Left renal cortex interstitium (tissue), 4 donors: ENCODE measurements at places on chromosomes 2 and 18.

- no peak for DNase-seq
These were observed 207.2 kb upstream of the TCF4 start for GRCh38 chr18:55795101-55795669.

DNA sequence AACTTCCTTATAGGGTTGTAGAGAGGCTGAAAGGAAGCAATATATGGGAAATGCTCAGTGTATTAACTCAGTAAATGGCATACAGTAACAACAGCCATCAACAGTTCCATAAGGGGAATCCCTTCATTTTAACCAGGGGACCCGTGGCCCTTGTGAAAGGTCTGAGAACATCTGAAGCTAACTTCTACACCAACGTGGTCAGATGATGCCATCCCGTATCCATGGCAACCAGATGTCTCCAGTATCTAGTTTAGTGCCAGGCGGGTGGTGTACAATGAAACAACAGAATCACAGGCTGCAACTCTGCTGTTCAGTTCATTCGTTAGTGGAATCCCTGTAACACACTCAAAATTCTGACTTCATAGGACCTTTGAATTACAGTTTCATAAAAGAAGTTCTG lies 162.3 kb downstream of the TGIF1 start:
- DNase-seq = no peak

DNA sequence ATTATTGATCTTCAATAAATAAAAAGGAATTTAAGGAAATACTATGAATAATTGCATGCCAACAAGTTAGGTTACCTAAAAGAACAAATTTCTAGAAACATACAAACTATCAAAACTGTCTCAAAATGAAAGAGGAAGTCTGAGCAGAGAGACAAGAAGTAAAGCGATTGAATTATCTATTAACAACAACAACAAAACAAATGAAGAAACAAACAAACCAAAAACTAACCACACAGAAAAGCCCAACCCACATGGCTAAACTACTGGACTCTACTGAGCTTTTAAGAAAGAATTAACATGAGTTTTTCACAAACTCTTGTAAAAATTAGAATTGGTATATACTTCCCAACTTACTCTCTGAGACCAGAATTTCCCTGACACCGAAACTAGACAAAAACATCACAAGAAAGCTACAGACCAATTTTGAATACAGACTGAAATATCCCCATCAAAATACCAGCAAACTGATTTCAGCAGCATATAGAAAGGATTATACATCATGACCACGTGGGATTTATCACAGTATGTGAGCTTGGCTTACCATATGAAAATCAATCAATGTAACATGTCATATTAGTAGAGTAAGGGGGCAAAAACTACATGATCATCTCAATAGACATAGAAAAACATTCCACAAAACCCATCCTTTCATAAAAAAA lies 16.6 kb upstream of the GALNT1 start:
- DNase-seq = no peak

GRCh38 chr18:3653263-3653850 lies 203.4 kb downstream of the TGIF1 start:
- DNase-seq = no peak

DNA sequence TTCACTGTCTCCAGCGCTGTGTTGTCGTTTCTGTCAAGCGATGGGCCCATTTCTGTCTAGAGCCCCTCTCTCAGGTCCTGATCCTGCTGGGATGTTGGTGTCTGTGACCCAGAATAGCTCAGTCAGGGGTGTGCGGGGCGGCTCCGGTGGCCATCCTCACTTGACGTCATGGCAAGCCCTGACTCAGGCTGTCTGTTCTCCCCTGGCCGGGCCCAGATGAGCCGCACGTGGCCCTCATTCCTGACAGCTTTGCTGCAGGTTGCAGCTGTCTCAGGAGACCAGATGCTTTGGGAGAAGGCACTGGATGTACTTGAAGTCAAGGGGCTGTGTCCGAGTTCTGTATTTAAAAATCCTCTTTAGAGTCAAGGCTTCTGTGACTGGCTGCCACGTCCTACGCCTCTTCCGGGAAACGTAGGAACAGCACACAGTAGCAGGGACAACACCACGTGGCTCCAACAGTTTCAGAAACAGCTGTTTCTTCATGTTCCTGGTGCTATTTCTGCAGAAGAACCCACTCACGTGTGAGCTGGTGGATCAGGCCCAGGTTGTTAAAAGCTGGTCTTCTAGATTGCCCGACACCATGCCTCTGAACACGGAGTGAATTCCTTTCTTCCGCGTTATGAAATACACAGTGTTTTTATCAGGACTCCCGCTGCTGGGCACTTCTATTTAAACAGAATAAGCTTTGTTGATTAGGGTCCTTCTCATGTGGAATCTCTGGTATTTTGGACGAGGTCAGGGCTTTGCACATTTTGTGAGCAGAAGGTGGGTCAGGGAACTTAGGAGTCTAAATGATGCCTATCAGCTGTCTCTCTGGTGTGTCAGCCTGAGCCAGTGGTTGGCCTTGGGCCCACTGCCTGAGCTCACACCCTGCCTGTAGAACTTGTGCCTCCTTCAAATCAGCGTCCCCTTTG lies 28.3 kb upstream of the NTSR2 start:
- DNase-seq = no peak

DNA sequence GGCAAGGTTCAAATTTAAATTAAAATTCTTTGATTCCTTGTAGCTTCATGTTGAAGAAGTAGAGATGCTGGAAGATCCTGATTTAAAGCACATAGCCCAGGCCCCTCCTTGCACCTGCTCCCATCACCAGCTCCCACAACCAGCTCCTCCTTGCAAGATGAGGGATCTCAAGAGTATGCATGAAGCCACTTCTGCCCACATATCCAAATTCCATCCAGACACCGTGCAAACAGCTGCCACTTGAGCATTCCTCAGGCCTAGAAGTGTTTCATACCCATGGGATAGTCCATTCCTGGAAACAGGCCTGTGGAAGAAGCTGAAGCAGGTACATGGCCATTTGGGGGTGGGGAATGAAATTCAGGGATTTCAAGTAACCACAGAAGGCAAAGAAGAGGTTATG lies 32.4 kb upstream of the ITPRID2 start:
- no peak for DNase-seq

DNA sequence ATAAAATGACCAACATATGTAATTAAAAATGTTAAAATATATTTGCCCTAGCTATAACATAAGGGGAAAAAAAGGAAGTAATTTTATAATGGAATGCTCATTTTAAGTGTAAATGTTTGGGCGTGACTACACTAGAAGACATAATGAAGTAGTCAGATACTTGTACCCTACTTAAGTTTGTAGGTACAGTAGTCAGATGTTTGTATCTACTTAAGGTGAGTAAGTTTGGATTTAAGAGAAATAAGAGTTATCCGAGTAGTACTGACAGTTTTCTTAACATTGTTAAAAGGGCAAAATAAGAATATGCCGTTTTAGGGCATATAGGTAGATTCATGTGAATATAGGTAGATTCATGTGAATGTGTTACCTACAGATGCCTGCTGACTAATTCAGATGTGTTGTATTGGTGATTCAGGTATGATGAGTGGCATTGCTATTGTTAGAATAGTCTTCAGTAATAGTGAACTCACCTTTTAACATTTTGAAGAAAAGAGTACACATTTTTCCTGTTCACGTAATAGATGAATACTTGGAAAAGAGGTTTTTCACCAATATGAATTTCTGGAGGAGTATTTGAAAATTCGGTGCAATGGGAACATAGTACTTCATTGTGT lies 14.9 kb downstream of the VAPA start:
- no peak for DNase-seq

DNA sequence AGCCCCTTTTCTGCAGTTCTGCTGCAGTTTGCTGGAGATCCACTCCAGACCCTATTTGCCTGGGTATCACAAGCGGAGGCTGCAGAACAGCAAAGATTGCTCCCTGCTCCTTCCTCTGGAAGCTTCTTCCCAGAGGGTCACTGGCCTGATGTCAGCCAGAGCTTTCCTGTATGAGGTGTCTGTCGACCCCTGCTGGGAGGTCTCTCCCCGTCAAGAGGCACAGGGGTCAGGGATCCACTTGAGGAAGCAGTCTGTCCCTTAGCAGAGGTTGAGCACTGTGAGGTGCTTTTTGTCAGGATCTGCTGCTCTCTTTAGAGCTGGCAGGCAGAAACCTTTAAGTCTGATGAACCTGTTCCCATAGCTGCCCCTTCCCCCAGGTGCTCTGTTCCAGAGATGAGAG lies 42.0 kb upstream of the MYL1 start:
- no peak for DNase-seq

DNA sequence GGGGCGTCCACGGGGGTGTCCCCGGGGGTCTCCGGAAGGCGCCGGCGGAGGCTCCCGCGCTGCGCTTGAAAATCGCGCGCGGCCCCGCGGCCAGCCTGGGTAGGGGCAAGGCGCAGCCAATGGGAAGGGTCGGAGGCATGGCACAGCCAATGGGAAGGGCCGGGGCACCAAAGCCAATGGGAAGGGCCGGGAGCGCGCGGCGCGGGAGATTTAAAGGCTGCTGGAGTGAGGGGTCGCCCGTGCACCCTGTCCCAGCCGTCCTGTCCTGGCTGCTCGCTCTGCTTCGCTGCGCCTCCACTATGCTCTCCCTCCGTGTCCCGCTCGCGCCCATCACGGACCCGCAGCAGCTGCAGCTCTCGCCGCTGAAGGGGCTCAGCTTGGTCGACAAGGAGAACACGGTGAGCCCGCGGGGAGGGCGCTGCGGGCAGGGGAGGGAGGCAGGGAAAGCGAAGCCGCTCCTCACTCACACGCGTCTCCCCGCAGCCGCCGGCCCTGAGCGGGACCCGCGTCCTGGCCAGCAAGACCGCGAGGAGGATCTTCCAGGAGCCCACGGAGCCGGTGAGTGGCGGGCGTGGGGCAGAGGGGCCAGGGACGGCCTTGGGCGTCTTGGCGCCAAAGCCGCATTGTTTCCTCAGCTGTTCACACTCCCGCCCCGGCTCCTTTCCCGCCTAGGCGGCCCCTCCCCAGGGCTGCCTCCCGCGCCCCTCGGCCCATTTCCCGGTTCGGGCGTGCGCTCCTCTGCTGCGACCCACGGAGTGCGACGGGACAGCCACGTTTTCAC lies at the start of gene RRM2:
Gene RRM2, plus strand, starts transcription at position 240 of the 781 bp plus-strand sequence. Its CDS starts 60 bp downstream, at position 300.
- DNase-seq = peak; percentile 52

GRCh38 chr18:6310714-6311113 lies 104.0 kb downstream of the L3MBTL4 start:
- DNase-seq = no peak

GRCh38 chr2:196516564-196516963 lies 123.0 kb upstream of the CCDC150 start:
- no peak for DNase-seq
